ENCODE measurements at places on chromosomes 4 and X.

GRCh38 chr4:37767546-37767945, 58.9 kb upstream of the PGM2 start:
- no peak for DNase-seq

DNA sequence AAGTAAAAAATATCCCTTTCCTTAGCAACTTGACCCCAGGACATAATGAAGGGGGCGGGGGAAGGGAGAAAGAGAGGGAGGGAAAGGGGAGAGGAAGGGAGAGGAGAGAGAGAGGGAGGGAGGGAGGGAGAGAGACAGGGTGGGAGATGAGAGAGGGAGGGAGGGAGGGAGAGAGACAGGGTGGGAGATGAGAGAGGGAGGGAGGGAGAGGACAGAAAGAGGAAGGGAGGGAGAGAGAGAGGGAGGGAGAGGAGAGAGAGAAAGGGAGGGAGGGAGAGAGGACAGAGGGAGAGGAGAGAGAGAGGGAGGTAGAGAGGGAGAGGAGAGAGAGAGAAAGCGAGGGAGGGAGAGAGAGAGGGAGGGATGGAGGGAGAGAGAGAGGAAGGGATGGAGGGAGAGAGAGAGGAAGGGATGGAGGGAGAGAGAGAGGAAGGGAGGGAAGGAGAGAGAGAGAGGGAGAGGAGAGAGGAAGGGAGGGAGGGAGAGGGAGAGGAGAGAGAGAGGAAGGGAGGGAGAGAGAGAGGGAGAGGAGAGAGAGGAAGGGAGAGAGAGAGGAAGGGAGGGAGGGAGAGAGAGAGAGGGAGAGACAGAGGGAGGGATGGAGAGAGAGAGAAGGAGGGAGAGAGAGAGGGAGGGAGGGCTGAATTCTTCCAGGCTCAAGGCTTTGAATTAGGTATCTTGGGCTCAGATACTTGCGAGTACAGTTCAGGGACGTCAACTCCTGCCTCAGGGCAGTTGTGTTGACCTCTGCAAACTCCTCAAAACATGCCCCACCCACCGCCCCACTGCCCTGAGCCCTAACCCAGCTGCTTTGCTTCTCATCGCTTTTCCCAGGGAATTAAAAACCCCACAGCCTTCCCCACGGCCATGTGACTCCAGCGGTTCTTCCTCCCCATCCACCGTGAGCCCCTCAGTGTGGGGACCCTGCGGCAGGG, 40.0 kb upstream of the ADRA2C start:
- no peak for DNase-seq

- no peak for DNase-seq
Measured at GRCh38 chr4:2443956-2444740, 24.8 kb upstream of the RNF4 start.

DNA sequence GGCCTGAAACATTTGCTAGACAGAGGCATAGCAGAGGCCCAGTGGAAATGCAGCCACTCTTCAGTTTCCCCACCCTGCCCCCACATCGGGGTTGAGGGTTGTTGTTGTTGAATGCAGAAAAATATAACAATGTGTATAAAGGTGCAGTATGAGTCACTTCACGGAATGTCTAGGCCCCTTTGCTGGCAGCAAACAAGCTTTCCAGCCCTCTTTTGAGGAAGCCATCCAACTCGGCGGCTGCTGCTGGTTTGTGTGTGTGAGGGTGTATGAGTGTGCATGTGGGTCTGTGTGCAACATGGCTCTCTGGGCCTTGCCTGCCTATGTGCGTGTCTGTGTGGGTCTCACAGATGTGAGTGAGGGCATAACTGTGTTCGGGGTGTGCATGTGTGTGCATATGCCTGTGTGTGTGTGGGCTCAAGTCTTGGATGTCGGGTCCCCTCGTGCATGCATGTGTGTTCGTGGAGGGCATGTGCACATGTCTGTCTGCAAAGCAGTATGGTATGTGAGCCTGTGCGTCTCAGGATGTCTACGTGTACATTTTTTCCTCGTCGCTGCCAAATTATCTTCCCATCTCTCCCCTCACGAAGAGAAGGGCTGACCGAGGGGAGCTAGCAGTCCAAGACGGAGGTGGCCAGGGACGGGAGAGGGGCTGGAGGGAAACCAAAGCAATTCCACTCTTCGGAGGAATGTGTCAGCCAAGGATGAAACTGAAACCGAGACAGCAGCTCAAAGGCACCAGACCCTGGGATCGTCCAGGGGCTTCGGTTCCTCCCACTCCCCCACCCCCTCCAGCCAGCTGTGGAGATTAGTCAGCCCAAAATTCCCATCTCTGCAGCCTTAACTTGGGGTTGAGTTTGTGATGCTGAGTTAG, 8.4 kb upstream of the ELF4 start:
- no peak for DNase-seq

GRCh38 chr4:95410387-95410977, 138.3 kb downstream of the UNC5C start:
- no peak for DNase-seq

- no peak for DNase-seq
Measured at GRCh38 chr4:39442998-39443397, 15.7 kb downstream of the RPL9 start.

- DNase-seq, result no peak
Measured at GRCh38 chrX:70289168-70289792, 447 bp downstream of the PDZD11 start.

- DNase-seq, result no peak
Measured at GRCh38 chrX:41293269-41293668, 40.7 kb upstream of the DDX3X start.

- DNase-seq, result no peak
Measured at GRCh38 chr4:152342293-152342692, 193.6 kb downstream of the FBXW7 start.

GRCh38 chr4:54954656-54955388, 170.6 kb downstream of the KDR start:
- DNase-seq, result no peak

- DNase-seq, result no peak
Measured at GRCh38 chr4:57278780-57279179, 168.6 kb upstream of the IGFBP7 start.

DNA sequence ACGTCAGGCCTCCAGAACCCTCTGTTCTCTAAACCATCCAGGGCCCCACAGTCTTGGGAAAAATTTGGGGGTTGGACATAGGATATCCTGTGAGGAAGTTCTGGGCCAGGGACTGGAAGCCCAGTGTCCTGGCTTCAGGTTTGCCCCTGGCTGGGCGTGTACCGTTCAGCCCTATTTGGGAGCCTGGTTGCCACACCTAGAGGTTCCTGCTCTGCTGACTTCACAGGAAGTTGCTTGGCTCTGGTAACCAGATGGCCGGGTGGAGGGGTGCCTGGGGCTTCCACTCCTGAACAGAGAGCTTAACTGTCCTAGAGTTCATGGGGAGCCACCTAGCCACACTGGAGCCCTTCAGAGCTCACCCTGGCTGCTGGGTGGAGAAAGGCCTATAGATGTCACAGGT, 1.1 kb downstream of the TAFAZZIN start:
- DNase-seq, result peak; percentile 49

GRCh38 chr4:33467291-33467690, 2747.1 kb downstream of the PCDH7 start:
- no peak for DNase-seq

DNA sequence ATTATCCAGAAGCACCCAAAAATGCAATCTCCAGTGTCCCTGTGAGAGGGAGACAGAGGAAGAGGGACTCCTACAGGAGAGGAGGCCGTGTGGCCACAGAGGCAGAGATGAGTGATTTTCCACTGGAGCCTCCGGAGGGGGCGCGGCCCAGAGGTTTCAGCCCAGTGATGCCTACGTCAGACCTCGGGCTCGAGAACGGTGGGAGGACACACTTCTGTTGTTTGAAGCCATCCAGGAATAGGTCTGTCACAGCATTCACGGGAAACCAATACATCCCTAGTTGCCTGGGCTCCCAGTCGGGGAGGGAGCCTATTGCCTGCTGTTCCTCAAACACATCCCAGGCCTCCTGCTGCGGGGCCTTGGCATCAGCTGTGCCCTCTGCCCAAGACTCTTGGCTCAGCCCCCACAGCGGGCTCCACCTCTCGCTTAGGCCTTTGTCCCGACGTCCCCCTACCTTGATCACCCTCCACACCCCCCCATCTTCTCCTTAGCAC, 39.2 kb upstream of the HMX1 start:
- DNase-seq, result no peak

- no peak for DNase-seq
Measured at GRCh38 chrX:12779534-12779933, 11.7 kb upstream of the PRPS2 start.

- DNase-seq, result no peak
Measured at GRCh38 chrX:1529328-1529727, 7.7 kb downstream of the P2RY8 start.

DNA sequence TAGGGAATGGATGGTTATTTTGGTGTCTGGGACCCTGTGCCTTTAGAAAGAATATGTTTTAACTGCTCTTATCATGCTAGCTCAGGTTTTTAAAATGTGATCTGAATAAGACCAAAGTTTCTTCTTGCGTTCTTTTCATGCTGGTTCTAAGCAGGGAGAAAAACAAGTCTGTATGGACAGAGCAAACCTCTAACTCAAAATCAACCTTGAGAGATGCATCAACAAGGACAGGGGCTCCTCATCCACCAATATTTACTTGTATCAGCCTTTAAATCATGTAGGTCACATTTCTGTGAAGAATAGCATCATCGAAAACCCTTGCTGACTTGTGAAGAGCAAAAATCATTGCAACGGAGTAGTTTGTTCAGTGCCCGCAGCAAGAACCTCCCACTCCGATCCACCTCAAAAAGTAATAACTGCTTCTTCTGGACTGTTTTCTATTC, 1.2 kb downstream of the ATP10D start:
- no peak for DNase-seq

Data from CD4-positive, alpha-beta T cell treated with Interleukin-6 at 100 ng/mL for 8 hours (primary cell).